ENCODE measurements at places on chromosomes 13 and 19. TPM values are rescaled to one million over a fixed set of nuclear protein-coding genes. Genes with fewer than 3 reads are reported as not detected.

GRCh38 chr13:49435992-49436391, 7.9 kb downstream of the CAB39L start:
- DNase-seq, result no peak
- no peaks in the 10 kb centered on the region for H3K27me3 ChIP-seq
- peaks cover 1% of the 10 kb centered on the region for H3K4me1 ChIP-seq
- H3K27ac ChIP-seq, result no peak overlapping the region
- no peak overlapping the region for H3K4me3 ChIP-seq

DNA sequence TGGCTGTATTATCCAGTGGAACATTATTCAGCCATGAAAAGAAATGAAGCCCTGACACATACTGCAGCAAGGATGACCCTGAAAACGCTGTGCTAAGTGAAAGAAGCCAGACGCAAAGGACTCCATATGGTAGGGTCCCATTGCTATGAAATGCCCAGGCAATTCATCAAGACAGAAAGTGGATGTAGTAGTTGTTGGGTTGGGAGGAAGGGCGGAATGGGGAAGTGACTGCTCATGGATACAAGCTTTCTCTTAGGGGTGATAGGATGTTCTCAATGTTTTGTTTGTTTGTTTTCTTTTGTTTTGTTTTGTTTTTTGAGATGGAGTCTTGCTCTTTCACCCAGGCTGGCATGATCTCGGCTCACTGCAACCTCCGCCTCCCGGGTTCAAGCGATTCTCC, 11.1 kb upstream of the CEACAM16 start:
- peaks cover 24% of the 10 kb centered on the region for H3K27me3 ChIP-seq
- H3K4me3 ChIP-seq, result no peak overlapping the region
- H3K4me1 ChIP-seq, result peaks cover 34% of the 10 kb centered on the region
- H3K27ac ChIP-seq, result no peak overlapping the region
- H3K36me3 ChIP-seq, result no peaks in the 10 kb centered on the region
- DNase-seq, result no peak

- DNase-seq, result no peak
- no peaks in the 10 kb centered on the region for H3K4me1 ChIP-seq
- no peak overlapping the region for H3K27ac ChIP-seq
- H3K36me3 ChIP-seq, result no peaks in the 10 kb centered on the region
Measured at GRCh38 chr13:96426167-96426566, 336.3 kb downstream of the HS6ST3 start.

GRCh38 chr19:49692147-49692506, 1.2 kb downstream of the CPT1C start:
- H3K27ac ChIP-seq, result no peak overlapping the region
- H3K27me3 ChIP-seq, result peaks cover 23% of the 10 kb centered on the region
- peaks cover 12% of the 10 kb centered on the region for H3K36me3 ChIP-seq
- H3K4me3 ChIP-seq, result no peak overlapping the region
- peaks cover 33% of the 10 kb centered on the region for H3K4me1 ChIP-seq

- no peak for DNase-seq
- H3K27ac ChIP-seq, result no peak overlapping the region
- H3K4me3 ChIP-seq, result no peak overlapping the region
- no peaks in the 10 kb centered on the region for H3K4me1 ChIP-seq
- no peaks in the 10 kb centered on the region for H3K27me3 ChIP-seq
- no peaks in the 10 kb centered on the region for H3K36me3 ChIP-seq
Measured at GRCh38 chr13:105990256-105990958, 545.1 kb downstream of the EFNB2 start.

DNA sequence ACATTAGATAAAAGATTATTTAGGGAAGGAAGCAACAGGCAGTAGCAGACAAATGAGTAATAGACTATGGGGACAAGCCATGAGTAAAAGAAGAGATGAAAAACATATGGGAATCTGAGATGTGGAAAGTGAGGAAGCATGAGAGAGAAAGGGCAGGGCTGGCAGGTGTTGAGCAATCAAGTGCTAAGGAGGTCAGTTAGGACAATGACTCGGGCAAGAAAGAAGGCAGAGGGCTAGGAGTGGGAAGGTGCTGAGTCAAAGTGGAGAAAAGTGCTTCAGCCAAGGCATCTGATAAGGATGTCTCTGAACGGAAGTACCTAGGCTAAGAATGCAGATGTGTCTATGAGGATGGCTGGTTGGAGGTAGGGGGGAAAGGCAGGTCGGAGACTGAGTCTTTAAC, 291.9 kb upstream of the HTR2A start:
- no peak overlapping the region for H3K4me3 ChIP-seq
- no peaks in the 10 kb centered on the region for H3K4me1 ChIP-seq
- H3K27ac ChIP-seq, result no peak overlapping the region

- no peaks in the 10 kb centered on the region for H3K36me3 ChIP-seq
- DNase-seq, result no peak
- no peaks in the 10 kb centered on the region for H3K27me3 ChIP-seq
- no peaks in the 10 kb centered on the region for H3K4me1 ChIP-seq
- H3K4me3 ChIP-seq, result no peak overlapping the region
Measured at GRCh38 chr13:70408865-70409264, 300.6 kb upstream of the KLHL1 start.

DNA sequence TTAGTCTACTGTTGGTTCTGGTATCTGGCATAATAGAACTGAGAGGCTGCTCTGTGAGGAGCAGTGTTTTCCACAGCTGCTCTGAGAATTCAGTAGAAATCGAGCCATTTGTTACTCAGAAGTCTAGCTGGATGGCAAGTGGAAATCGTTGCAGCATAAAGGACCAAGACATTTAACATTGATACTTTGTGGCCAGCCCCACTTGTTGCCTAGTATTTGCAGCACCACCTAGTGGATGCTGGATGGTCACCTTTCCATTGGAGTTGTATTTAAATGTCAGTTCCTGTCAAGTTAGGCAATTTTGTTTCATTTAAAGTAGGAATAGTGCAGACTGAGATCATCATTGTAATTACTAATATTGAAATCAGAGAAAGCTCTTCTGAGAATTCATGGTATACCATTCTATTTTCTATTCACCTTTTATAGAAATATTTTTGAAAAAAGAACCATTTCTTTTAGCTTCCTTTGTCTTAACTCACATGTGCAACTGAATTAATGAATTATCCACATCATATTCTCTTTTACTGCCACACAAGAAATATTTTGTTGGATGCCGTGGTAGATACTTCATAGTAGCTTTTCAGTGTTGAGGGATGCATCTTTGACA, 64.6 kb downstream of the PDS5B start:
- H3K27ac ChIP-seq, result no peak overlapping the region
- DNase-seq, result peak; percentile 64
- peaks cover 30% of the 10 kb centered on the region for H3K4me1 ChIP-seq
- H3K4me3 ChIP-seq, result no peak overlapping the region

GRCh38 chr19:18433015-18433691, 4.8 kb downstream of the ISYNA1 start:
- no peaks in the 10 kb centered on the region for H3K27me3 ChIP-seq
- no peak overlapping the region for H3K4me3 ChIP-seq
- no peak for DNase-seq
- peaks cover 28% of the 10 kb centered on the region for H3K36me3 ChIP-seq
- H3K27ac ChIP-seq, result no peak overlapping the region
- peaks cover 44% of the 10 kb centered on the region for H3K4me1 ChIP-seq

GRCh38 chr13:41254902-41255301, 8.5 kb downstream of the MTRF1 start:
- H3K36me3 ChIP-seq, result peaks cover 70% of the 10 kb centered on the region
- peaks cover 16% of the 10 kb centered on the region for H3K4me1 ChIP-seq
- no peaks in the 10 kb centered on the region for H3K27me3 ChIP-seq
- no peak overlapping the region for H3K4me3 ChIP-seq
- H3K27ac ChIP-seq, result no peak overlapping the region

- no peaks in the 10 kb centered on the region for H3K27me3 ChIP-seq
- H3K4me3 ChIP-seq, result no peak overlapping the region
- no peak for DNase-seq
- H3K4me1 ChIP-seq, result peaks cover 60% of the 10 kb centered on the region
- peak overlapping the region; percentile 12 for H3K27ac ChIP-seq
Measured at GRCh38 chr19:42191855-42192254, 25.6 kb downstream of the DEDD2 start.

GRCh38 chr19:4910594-4911281, 1.4 kb downstream of the UHRF1 start:
- DNase-seq, result peak; percentile 29
- H3K4me3 ChIP-seq, result peak overlapping the region; percentile 83
- H3K36me3 ChIP-seq, result peaks cover 47% of the 10 kb centered on the region
- no peaks in the 10 kb centered on the region for H3K27me3 ChIP-seq

- H3K27ac ChIP-seq, result no peak overlapping the region
- no peaks in the 10 kb centered on the region for H3K36me3 ChIP-seq
- DNase-seq, result no peak
- no peaks in the 10 kb centered on the region for H3K4me1 ChIP-seq
Measured at GRCh38 chr13:63381078-63381859, 1965.6 kb upstream of the PCDH20 start.

DNA sequence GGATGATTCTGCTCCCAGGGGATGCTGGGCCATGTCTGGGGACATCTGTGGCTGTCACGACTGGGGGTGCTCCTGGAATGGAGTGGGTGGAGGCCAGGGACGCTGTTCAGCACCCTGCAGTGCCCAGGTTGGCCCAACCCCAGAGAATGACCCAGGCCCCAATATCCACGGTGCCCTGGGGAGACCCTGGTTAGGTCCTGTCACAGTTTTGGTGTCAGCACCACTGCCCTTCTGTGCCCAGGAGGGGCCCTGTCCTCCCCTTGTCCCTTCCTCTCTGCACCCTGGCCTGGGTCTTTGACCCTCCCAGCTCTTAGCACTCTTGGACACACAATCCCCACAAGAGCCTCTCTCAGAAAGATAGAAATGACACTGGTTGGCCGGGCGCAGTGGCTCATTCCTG, 85.3 kb downstream of the GADD45B start:
- H3K36me3 ChIP-seq, result no peaks in the 10 kb centered on the region
- H3K27me3 ChIP-seq, result peaks cover 3% of the 10 kb centered on the region
- peaks cover 58% of the 10 kb centered on the region for H3K4me1 ChIP-seq
- peak overlapping the region; percentile 85 for H3K4me3 ChIP-seq

GRCh38 chr13:53368948-53369347, 340.3 kb downstream of the OLFM4 start:
- no peak overlapping the region for H3K27ac ChIP-seq
- DNase-seq, result no peak
- no peaks in the 10 kb centered on the region for H3K27me3 ChIP-seq
- no peaks in the 10 kb centered on the region for H3K36me3 ChIP-seq
- no peaks in the 10 kb centered on the region for H3K4me1 ChIP-seq

GRCh38 chr13:99075268-99076191, 97.7 kb upstream of the DOCK9 start:
- H3K4me3 ChIP-seq, result peak overlapping the region; percentile 15
- no peaks in the 10 kb centered on the region for H3K27me3 ChIP-seq
- no peak for DNase-seq
- H3K27ac ChIP-seq, result peak overlapping the region; percentile 82
- peaks cover 70% of the 10 kb centered on the region for H3K36me3 ChIP-seq

DNA sequence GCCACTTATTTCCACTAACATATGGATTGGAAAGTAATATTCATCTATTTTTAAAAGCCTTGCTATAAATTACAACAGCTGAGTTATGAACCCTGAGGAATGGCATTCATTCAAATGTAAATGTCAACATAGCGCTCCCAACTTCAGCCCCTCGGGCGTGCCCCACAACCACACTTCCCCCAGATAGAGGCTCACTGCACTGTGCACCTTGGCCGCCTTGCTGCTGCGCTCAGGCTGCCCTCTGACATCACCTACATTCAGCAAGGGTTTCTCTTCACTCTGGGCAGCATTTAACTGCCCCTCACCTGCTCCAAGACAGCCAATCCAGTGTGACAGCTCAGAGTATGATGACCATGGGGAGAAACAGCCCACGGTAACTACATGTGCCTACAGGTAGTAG, 35.1 kb downstream of the SIAH3 start:
- H3K27me3 ChIP-seq, result no peaks in the 10 kb centered on the region
- H3K27ac ChIP-seq, result no peak overlapping the region
- DNase-seq, result no peak

DNA sequence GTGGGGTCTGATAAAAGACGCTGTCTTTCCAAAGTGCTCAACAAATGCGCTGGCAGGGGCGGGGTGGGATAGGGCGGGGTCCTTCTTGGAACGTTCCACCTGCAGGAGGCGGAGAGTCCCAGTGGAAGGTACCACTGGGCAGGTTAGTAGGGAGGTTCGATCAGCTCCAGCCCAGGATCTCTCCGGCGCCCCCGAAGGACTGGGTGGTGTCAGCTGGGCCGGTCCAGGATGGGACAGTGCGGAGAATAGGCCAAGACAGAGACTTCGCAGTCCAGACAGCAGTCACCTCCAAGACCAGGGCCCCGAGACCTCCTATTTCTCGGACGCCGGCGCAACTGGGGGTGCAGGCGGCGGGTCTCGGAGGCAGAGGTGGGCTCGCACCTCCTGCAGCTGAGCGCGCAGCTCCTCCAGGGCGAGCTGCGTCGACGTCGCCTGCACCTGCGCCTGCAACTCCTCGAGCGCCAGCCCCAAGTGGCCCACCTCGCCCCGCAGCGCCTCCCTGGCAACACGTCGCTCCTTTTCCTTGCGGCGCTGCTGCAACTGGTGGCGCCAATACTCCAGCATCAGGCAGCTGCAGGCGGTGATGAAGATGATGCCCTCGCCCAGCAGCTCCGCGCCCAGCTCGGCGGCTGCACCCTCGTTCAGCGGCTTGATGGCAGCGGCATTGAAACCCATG, 21.6 kb downstream of the VASP start:
- no peak overlapping the region for H3K27ac ChIP-seq
- H3K4me1 ChIP-seq, result peaks cover 12% of the 10 kb centered on the region
- DNase-seq, result no peak
- H3K27me3 ChIP-seq, result no peaks in the 10 kb centered on the region

DNA sequence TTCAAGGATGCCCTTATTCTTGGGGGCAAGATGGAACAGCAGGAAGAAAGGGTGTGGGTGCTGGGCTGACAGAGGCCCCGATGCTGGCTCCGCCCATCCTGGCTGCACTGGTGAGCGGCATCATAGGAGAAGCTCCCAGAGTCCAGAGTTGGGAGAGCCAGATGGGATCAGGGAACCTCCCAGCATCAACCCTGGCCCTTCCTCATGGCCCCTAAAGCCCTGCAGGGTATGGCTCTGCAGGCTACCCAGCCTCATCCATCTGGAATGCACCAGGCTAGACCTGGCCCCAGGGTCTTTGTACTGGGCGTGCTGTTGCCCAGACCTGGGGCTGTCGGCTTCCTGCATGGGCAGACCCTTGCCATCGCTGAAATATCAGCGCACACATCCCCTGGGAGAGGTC, 7.9 kb upstream of the ELL start:
- peaks cover 16% of the 10 kb centered on the region for H3K36me3 ChIP-seq
- DNase-seq, result no peak
- H3K4me3 ChIP-seq, result no peak overlapping the region

- H3K36me3 ChIP-seq, result no peaks in the 10 kb centered on the region
- no peaks in the 10 kb centered on the region for H3K27me3 ChIP-seq
- no peak overlapping the region for H3K4me3 ChIP-seq
- no peak for DNase-seq
Measured at GRCh38 chr13:103066781-103067345, 646 bp upstream of the SLC10A2 start.

GRCh38 chr13:75566658-75567057, 17.1 kb downstream of the UCHL3 start:
- peaks cover 18% of the 10 kb centered on the region for H3K36me3 ChIP-seq
- no peak for DNase-seq
- no peaks in the 10 kb centered on the region for H3K27me3 ChIP-seq
- H3K4me3 ChIP-seq, result no peak overlapping the region
- no peaks in the 10 kb centered on the region for H3K4me1 ChIP-seq

The FLT1 gene
- total RNA-seq, result 2.0 TPM

The FLT3 gene
- total RNA-seq, result not detected

The ZNF613 gene
- total RNA-seq, result 8.1 TPM

The OLFM2 gene
- 10.5 TPM for total RNA-seq

The ADGRE3 gene
- total RNA-seq, result not detected

The NCAN gene
- total RNA-seq, result not detected

The ZNF723 gene
- not detected for total RNA-seq

The SELENOV gene
- not detected for total RNA-seq

The ATP8B3 gene
- 22.5 TPM for total RNA-seq

The MUC16 gene
- under 0.01 TPM for total RNA-seq

The WASF3 gene
- not detected for total RNA-seq

The ZNF530 gene
- total RNA-seq, result 8.3 TPM
